Stimulated activated CD8-positive, alpha-beta memory T cell treated with anti-CD3 and anti-CD28 coated beads, Interleukin-4, amount 100 ng/mL, for 4 hours (primary cell): ENCODE measurements at places on chromosomes 12 and 14.

GRCh38 chr12:3791256-3791874 is 38.5 kb upstream of the CRACR2A start:
- DNase-seq = no peak

DNA sequence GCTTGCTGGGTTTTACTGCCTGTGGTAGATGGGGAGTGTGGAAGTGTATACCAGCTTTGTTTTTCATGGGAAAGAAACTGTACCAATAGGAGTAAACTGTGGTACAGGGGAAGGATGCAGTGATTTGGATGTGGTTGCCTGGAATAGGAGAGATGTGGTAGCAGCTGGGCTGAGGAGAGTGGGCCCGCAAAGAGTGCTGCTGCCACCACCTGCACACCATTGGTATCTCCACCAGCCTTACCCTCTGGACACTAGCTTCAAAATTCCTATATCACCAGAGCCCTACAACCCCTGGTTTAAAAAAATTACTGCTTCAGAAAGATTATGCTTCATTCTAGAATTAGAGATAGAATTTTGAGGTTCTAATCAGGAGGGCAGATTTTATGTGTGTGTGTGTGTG is 53.6 kb downstream of the AKAP6 start:
- no peak for DNase-seq

DNA sequence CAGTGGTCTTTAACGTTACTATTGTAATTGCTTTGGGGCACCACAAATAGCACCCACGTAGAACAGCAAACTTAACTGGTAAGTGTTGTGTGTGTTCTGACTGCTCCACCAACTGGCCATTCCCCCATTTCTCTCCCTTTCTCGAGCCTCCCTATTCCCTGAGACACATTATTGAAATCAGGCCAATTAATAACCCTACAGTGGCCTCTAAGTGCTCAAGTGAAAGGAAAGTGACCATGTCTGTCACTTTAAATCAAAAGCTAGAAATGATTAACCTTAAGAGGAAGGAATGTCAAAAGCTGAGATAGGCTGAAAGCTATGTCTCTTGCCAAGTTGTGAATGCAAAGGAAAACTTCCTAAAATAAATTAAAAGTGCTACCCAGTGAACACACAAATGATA is 22.3 kb downstream of the PPP1R13B start:
- DNase-seq = no peak

- no peak for DNase-seq
Measured at GRCh38 chr12:120909633-120910298, 5.6 kb upstream of the SPPL3 start.

DNA sequence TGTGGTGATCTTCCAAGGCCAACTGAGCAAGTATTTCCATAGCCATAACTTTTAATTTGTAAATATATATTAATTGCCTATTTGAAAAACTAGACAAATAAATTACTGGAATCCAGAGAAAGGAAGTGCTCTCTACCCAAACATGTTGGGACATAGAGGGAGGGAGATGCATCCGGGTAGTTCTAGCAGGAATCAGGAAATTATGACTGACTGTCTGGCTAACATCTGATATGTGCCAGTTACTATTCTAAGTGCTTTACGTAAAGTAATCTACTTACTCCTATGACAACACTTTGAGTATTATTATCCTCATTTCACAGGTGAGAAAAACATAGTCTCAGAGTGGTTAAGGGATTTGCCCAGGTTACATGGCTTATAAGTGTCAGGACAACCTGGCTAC is 147.7 kb upstream of the VASH1 start:
- DNase-seq = no peak

DNA sequence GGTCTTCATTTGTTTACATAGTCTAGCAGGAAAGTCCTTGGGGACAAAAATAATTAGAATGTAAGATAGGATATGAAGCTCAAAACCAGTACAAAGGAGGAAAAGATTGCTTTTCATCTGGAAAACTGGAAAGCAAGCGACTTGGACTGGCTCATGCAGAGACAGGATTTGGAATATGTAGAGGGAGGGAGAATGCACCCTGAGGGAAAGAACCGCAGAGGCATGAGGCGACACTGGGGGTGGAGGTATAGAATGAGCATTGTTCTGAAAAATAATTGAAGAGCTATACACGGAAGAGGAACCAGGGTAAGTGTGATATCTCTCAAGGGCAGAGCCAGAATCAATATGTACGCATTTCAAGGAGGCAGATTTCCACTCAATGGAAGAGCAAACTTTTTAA is 85.5 kb downstream of the PLEKHG3 start:
- DNase-seq = no peak

- DNase-seq = no peak
Measured at GRCh38 chr12:93043192-93043876, 114.2 kb upstream of the EEA1 start.

DNA sequence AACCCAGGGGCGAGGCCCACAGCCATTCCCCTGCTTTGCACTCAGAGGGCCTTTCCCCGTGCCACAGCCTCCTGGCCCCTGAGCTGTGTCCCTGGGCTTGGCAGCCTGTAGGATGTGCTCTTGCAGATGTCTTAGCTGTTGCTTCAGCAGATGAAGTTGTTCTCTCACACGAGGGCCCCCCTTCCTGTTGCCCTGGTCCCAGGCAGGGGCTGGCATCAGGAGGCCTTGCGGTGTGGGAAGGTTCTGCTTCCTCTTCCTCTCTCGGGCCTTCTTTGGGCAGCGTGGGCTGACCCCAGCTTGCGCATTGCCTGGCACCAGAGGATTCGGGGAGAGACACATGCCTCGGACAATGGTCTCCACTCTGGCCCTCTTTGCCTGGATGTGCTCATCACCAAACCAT is 12.7 kb downstream of the PROX2 start:
- no peak for DNase-seq

DNA sequence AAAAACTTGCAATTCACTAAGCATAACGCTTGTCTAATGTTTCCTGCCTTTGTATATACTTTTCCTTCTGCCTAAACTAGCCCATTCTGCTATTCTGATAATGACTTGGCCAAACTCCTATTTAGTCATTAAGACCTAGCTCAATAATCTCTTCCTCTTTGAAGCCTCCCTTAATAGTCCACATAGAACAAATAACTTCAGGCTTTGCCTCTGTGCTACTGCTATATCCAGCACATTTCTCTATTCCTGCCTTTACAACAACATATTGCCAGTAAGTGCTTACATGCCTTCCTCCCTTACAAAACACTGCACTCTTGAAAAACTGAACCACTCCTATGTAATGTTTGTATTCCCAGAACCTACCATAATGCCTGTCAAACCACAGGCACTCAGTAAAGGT is 13.8 kb downstream of the PRICKLE1 start:
- no peak for DNase-seq

- no peak for DNase-seq
Measured at GRCh38 chr12:127688906-127689428, 578.0 kb upstream of the TMEM132C start.

GRCh38 chr12:11807458-11807857 is 158.0 kb downstream of the ETV6 start:
- DNase-seq = no peak

GRCh38 chr12:15230137-15230536 is 8.9 kb upstream of the RERG start:
- DNase-seq = no peak

DNA sequence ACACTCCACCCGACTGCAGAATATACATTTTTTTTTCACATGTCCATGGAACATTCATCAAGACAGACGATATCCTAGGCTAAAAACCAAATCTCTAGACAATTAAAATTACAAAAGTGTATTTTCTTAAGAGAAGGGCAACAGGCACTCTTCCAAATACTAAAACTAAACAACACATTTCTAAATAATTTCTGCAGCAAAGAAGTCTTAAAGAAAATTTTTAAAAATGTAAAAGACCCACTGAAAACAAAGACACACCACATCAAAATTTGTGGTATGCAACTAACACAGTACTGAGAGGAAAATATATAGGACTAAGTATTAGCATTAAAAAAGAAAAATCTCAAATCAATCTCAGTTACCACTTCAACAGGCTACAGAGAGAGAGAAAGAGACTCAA is 570.0 kb downstream of the SLC16A7 start:
- no peak for DNase-seq

DNA sequence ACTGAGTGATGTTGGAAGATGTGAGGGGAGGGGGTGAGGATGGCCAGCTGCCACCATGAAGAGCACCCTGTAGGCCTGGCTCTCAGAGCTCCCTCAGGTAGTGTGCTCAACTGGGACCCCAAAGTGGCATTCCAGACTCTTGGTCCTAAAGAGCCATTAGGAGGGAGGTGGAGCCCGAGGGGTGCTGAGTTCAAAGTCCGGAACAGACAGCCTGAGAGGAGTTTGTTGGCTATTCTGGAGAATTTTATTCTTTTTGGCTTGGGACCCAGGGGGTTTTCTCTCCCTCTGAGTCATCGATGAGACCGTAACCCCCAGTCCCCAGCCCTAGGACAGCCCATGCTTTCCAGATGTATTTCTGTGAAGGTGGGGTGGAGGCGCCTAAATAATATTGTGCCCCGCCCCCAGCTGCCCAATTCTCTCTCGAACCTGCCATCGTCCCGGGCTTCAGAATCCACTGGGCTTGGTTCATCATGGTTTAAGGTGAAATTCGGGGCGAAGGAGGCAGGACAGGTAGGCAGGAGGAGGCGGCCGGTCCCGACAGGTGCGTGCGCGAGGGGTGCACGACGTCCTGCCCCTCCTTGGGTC is 690 bp upstream of the RBP5 start:
- DNase-seq = no peak
